ENCODE measurements at places on chromosomes 12 and 14.

- no peak for DNase-seq
Observed at GRCh38 chr14:63343878-63344277, 25.1 kb upstream of the GPHB5 start.

DNA sequence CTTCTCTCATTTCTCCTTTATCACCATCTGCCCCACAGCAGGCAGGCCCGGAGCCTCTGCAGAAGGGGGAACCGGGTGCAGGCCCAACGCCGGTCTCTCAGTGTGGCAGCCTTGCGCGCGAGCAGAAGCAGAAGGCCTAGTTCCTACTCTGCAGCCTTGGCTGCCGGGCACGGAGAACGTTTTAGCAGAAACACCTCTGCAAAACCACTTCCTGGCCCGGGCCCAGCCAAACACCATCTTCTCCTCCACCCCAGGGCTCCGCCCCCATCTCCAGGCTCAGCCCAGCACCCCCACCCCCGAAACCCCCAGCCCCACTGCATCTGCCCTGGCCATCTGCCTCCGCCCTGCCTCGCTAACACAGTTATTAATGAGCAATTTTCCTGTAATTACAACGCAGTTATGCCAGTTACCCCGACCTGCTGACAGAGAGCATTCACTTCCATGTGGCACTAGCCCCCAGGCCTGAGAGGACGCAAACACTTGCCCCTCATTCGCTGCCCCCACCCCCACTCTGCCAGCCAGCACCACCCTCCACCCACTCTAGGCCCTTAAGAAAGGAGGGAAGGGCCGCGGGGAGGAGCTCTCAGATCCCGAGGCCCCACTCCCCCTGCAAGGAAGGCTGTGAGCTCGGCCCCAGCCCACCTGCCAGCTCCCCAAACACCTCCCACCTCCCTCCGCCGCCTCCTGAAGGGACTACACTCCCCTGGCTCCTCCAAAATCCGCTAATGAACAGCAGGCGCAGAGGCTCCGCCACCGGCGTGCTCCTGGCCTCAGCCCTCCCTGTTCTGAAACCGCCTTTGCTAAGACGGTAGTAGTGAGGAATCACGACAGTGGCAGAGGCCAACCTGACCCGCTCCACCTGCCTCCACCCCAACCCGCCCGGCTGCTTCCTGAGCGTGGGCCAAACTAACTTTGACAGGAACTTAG lies 44.7 kb upstream of the FBRSL1 start:
- DNase-seq: peak; percentile 50

DNA sequence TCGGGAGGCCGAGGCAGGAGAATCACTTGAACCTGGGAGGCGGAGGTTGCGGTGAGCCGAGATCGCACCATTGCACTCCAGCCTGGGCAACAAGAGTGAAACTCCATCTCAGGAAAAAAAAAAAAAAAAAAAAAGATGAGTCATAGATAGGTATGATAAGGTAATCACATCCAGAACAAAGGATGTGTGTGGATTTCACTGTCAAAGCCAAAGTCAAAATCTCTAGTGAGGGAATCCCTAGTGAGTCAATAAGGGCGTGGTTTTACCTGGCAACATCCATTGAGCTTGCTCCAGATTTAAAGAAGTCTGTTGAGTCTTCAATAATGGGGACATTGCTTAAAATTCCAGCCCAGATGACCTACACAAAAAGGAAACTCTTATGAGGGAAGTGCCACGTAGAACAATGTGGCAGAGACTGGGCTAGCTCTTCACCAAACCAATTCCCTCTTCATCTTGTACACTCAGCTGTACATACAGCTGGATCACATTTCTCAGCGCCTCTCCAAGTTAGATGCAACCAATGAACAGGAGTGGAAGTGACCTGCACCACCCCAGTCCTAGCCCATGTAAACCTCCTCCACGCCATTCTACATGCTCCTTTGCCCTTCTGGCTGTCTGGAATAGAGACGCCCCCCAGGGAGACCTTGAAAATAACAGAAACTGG lies 23.4 kb downstream of the ALDH1L2 start:
- DNase-seq: no peak

DNA sequence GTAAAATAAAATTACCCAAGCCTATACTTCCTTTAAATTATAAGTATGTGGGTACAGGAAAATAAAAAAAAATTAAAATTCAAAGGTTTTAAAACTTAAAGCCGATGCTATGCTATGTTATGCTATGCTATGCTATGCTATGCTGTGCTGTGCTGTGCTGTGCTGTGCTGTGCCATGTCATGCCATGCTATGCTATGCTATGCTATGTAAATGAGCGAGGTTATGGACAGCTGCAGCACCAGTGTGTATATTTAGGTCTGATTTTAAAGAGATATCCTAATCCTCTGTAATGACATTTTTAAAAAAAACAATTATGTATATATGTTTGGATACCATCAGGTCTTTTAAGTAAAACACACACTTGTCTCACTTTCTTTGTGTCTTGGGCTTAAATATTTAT lies 1822.0 kb upstream of the SEL1L start:
- DNase-seq: no peak

- peak; percentile 88 for DNase-seq
Observed at GRCh38 chr12:89768586-89769482, 60.2 kb upstream of the ATP2B1 start.

GRCh38 chr14:92647797-92648279 lies 100.6 kb downstream of the LGMN start:
- peak; percentile 61 for DNase-seq

DNA sequence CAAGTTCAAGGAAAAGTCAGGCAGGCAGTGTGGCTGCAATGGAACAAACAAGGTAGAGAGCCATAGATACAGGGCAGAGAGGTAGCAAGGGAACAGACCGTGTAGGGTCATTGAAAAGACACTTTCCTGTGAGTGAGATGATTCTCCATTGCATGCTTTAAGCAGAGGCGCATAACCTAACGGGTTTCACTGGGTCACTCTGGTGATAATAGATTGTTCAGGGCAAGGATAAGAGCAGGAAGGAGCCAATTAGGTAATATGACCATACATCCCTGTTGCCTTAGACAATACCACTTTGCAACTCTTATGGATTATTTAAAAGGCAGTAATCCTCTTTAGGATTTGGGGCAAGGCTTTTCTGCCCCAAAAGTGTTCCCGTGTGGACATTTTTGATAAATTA lies 214.1 kb downstream of the PTPRO start:
- no peak for DNase-seq

GRCh38 chr12:45742590-45742989 lies 13.1 kb downstream of the ARID2 start:
- DNase-seq: no peak

DNA sequence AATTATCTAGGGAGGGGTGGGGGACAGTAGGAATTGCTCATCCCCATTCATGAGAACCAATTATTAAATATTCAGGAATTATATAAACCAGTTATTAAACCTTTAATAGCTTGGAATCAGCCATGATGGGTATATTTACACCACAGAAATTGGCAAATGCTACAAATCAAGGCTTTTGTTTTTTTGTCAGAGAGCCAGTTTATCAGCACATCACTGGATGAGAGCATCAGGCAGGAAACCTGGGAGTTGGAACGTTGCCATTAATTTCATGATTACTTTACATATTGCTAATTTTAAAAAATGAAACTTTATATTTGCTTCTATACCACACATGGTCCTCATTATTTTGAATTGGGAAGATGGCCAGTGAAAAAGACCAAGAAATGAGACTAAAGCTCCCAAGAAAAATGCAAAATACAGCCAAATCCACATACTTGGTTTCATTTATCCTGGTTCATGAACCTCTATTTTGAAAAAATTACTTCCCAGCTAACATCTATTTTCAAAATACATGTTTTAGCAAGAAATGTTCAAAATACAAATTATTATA lies 48.4 kb downstream of the ATL1 start:
- DNase-seq: no peak

GRCh38 chr14:35242599-35243311 lies 49.4 kb upstream of the PSMA6 start:
- no peak for DNase-seq

DNA sequence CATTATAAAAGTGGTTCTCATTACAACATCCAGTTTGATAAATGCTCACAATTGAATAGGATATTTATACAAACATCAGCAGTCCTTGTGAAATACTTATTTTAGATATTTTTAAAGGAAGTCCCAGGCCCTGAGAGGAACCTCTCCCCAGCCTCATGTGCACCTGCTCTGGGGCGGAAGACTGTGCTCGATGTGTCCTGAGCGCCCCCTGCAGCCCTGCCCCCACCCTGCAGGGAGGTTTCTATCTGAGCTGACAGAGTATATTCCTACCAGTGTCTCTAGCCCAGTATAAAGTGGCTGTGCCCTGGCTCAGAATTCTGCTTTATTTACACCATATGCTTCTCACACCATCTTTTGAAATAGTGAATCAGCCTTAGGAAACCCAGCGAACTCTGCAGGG lies 1349.1 kb downstream of the TMEM121 start:
- peak; percentile 78 for DNase-seq

- no peak for DNase-seq
Observed at GRCh38 chr12:3119192-3119755, 42.1 kb downstream of the TSPAN9 start.

DNA sequence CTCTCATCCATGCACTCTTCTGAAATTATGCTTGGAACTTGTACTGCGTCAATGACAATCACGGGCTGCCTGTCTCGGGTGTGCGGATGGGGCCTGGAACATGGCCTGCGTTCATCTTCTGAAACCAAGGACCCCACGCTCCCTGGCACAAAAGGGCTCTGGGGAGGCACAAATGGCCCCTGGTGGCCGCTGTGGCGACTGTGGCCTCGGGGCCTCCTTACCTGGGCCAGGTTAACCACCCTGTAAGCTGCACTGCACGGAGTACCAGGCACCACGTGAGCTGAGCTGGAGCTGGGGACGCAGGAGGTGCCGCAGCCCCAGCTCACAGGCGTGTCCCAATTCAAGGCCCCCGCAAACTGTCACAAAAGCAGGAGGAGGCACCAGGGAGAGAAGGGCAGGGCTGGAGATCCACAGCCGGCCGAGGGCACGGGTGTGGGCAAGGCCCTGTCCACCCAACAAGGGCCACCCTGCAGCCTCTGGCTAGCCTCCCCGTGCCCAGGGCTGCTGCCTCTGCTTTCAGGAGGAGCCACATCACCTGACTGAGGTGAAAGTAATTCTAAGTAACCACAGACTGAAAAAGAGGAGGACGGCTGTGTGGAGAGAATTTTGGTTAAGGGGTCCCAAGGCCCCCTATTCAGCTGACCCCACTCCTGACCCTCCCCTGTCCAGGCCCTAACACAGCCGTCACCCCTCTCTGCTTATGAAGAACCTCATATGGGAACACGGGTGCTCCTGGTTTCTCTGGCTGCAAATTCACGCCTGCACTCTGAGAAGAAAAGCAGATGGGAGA lies 61.1 kb upstream of the GALNT9 start:
- no peak for DNase-seq

DNA sequence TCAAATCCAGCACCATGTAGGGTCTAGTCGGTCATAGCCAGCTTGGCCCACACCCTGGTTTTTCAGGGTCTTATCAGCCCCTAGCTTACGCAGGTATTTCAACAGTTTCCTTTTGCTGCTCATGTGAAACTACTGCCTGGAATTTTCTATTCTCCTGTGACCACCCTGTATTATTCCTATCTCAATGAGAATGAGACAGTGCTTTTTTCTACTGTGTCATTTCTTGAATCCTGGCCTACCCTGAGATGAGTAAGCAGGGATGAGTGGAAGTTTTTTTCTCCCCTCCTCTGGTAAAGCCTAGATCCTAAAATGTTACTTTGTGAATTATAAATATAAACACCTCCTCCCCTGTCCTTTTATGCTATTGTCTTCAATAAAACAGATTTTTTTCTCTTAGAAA lies 62.7 kb upstream of the ARID2 start:
- DNase-seq: no peak

GRCh38 chr12:55743406-55744339 lies 751 bp downstream of the GDF11 start:
- DNase-seq: peak; percentile 40

DNA sequence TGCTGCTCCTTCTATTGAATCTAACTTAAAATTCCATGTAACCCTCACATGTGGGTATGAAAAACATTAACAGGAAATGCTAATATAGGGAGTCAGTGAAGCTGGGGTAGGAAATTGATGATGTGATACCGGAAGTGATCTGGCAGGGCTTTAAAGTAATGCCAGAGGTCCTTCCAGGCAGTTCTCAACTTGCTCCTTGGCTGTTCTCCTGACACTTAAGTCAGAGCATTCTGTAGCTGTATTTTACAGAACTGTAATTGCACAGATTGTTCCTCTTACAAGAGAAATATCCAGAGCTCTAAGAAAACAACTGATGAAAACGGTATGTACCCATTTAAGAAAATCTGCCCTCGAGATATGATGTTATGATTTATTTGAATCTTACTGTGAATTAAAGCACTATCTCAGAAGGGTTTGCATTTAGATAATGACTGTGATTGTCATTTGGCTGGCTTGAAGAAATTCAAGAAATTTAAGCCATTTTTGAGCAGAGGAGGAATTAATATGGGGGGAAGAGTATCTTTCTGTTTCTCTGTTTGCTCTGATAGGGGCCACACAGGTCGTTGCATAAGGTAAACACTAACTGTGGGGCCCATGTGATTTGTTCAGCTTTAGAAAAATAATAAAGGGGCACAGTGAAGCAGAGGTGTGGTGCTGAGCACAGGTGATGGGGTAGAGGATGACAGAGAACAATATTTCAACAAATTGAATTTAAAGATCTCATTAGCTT lies 88.4 kb downstream of the BBS10 start:
- DNase-seq: no peak

GRCh38 chr12:22287776-22288621 lies 46.5 kb downstream of the ST8SIA1 start:
- peak; percentile 13 for DNase-seq

- peak; percentile 51 for DNase-seq
Observed at GRCh38 chr12:8501720-8502119, 11.6 kb upstream of the CLEC4D start.

DNA sequence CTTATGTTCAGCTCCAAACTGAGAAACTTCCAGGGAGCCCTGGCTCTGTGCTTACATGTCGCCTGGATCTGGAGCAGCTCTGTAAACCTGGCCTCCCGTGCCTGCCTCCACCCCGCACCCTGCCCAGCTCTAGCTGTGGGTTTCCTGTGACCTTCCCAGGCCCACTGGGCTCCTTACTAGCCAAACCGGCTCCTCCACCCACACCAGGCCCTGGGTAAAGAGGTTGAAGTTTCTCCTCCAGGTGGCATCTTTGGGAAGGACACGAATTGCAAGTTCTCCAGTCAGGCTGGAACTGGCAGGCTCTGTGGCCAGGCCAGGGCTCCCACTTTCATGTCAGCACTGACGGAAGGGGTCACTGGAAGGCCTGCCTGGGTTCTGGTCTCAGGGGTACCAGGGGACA lies 60.9 kb upstream of the ZFP36L1 start:
- no peak for DNase-seq

- DNase-seq: no peak
Observed at GRCh38 chr14:99727096-99727870, 43.2 kb downstream of the CYP46A1 start.

All from AML-193 (cell line).